CD4-positive, alpha-beta T cell treated with Interferon alpha-2 for 1 hour (primary cell): ENCODE measurements at places on chromosomes 3 and 15.
A peak's percentile ranks its signal among the peaks of the same experiment; 100 is the strongest.

- peak; percentile 47 for DNase-seq
These were observed 1.9 kb upstream of the PLCD1 start for GRCh38 chr3:38031022-38031994.

- DNase-seq = peak; percentile 81
These were observed 68.7 kb upstream of the BLM start for GRCh38 chr15:90648137-90649070.

GRCh38 chr3:114597871-114598270 lies 304.0 kb downstream of the TIGIT start:
- no peak for DNase-seq

DNA sequence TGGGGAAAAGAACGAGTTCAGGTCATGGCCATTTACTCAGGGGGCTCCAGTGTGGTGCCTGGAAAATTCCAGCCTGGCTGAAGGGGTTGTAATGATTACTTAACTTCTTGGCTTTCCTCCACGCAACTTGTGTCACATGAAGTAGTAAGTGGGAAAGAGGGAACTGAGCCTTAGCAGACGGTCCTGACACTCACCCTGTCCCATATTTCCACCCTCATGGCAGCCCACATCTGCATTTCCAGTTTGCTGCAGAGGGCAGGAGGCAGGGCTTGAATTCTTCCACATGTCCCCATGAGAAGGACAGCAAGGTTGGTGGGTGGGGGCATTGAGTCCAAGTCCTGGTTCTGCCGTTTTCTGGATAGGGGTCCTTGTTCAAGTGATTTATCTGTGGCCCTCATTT lies 7.8 kb upstream of the CAMP start:
- no peak for DNase-seq
